ENCODE measurements at places on chromosomes 11 and 22.

DNA sequence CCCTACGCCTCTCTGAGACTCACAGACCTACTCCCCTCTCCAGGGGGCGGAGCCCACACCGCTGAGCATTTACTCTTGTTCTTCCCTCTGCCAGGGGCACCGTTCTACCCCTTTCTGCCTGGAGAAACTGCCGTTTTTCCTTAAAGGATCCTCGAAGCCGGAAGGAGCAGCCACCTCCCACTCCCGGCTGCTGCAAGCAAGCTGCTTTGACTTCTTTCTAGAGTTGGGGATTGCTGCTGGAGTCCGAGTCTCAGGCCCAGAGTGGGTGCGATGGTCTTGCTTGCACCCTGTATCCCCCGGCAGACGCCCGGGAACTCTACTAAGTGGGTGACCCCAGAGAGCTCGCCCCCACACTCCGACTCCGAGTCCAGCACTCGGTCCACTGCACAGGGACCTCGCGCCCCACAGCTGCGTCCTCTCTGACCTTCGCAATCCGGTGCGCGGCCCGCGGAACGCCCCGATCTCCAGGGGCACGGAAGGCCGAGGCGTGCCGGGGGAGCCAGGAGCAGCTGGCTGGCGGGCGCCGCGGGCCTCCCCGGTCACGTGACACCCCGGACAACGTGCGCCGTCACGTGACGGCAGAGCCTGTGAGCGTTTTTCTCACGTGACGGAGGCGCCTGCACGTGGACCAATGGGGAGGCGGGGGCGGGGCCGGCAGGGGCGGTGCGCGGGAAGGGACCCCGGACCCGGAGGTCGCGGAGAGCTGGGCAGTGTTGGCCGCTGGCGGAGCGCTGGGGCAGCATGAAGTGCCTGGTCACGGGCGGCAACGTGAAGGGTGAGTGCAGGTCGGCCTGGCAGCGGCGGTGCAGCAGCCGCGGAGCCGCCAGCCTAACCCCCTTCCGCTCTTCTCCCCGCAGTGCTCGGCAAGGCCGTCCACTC lies at the start of gene RAD9A:
RAD9A (plus strand) TSS at position 683 of the 879 bp plus-strand sequence; CDS start at position 742, 59 bp downstream.
- peak; percentile 99 for DNase-seq

- no peak for DNase-seq
Observed at GRCh38 chr11:85935751-85936150, 80.6 kb downstream of the CCDC83 start.

DNA sequence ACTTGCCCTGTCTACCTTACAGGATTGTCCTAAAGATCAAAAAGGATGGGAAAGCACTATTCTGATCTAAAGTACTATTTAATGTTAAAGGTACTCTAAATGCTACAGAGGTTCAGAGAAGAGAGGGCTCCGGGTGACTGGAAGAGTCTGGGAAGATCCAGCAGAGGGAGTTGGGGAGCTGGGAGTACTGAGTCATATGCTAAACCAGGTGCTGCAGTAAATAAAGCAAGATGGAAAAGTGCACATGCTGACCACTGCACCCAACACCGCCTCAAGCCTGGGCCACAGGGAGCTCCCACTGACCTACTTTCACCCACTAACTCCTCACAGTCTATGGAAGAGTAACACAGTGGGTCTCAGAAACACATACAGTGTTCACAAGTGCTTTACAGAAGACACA lies 49.3 kb downstream of the WT1 start:
- DNase-seq = peak; percentile 71

- no peak for DNase-seq
Observed at GRCh38 chr11:728901-729491, 18.3 kb upstream of the TALDO1 start.

DNA sequence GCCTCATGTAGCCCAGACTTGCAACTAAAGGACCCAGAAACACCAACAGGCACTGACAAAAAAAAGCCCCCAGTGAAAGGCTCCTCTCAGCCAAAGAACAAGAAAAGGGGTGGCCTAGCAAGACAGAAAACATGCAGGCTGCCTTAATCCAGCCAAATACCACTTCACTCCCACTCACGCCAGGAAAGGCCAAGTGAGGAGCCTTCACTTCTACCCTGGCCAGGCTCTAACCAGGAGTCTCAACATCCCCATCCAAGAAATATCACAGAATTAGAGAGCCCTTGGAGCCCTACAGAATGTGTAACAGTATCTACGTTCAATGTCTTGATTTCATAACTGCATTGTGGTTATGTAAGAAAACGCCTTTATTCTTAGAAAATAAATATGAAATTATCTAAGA lies 149.0 kb downstream of the APOL5 start:
- no peak for DNase-seq

- no peak for DNase-seq
Observed at GRCh38 chr11:27991736-27992135, 116.2 kb downstream of the KIF18A start.

DNA sequence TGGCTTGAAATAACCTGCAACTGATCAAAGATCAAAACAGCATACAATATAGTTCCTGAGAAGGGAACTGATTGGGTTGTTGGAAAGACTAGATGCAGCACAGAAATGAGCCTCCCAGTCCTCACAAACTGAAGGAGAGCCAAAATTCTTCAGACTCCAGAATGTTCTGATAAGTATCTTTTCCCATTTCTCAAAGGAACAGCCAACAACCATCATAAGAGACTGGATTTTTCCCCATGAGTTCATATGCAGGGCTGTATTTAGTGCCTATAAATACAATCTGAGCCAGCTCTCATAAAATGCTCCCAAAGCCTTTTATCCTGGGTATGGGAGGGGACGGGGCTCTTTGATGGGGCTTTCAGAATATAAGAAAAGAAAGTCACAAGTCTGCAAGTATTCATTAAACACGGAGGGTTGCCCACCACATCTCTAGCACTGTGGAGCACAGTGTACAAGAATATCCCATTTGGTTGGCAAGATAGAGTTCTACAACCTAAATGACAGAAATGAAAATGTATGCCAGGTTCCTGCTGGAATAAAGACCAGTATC lies 50.7 kb upstream of the LYVE1 start:
- no peak for DNase-seq

GRCh38 chr11:67269401-67270255 lies 3.4 kb downstream of the GRK2 start:
- no peak for DNase-seq

DNA sequence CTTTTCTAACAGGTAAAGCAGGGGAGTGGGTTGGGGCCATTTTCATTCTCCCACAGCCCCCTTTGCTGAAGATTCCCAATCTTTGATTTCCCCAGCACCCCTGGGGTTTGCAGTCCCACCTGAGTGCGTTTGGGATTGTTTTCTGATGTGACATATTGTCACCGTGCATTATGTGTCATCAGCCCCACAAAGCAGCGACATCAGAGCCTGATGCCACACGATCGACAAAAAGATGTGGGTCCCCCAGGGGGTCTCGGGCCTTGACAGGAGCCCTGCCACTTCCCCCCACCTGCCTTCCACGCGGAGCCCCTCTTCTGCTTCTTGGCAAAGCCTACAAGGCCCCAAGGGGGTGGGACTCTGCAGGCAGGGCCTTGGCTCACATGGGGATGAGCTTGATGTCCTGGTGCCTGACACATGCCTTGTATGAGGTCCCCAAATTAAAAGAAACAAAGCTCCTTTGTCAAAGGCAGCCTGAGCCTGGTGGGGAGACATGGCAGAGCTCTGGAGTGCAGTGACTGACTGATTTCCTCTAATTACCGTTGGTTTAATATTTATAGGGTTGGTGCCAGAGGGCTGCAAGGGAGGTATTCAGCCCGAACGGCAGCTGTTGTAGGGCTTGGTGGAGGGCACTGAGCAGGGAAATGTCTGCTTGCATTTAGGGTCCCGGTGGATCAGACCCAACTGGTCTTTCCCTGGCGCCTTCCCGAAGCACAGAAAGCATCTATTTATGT lies 149.2 kb downstream of the MIAT start:
- no peak for DNase-seq

- DNase-seq = no peak
Observed at GRCh38 chr11:77660947-77661346, 23.4 kb upstream of the CLNS1A start.

- peak; percentile 63 for DNase-seq
Observed at GRCh38 chr11:20668844-20669819, at the start of gene NELL1. Gene NELL1 (plus strand): TSS chr11:20669586.

DNA sequence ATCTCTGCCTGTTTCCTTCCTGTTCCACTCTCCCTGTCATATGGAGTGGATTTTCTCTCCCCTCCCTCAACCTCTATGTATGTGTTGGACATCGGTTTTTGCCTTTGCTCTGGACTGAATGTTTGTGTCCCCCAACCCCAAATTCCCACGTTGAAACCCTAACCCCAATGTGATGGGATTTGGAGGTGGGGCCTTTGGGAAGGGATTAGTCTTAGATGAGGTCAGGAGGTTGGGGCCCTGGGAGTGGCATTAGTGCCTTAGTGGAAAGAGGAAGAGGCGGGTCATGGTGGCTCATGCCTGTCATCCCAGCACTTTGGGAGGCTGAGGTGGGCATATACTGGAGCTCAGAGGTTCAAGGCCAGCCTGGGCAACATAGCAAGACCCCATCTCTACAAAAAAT lies 11.6 kb downstream of the TP53AIP1 start:
- no peak for DNase-seq

DNA sequence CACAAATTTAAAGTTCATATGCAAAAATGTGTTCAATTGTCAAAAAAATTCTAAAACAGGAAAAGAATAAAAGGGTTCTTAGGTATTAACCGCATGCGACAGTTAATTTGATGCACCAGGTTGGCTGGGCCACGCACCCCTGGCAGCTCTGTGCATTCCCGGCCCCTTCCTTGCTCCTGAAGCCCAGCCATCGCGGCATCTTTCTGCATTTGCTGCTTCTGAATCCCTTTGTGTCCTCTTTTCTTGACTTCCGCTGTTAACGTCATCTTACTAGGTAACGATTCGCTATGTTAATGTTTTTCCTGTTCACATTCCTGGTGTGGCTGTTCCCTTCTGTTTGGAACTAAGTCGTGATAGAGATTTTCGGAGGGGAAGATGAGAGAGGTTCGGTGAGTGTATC lies 7.9 kb upstream of the KLHDC7B start:
- no peak for DNase-seq

DNA sequence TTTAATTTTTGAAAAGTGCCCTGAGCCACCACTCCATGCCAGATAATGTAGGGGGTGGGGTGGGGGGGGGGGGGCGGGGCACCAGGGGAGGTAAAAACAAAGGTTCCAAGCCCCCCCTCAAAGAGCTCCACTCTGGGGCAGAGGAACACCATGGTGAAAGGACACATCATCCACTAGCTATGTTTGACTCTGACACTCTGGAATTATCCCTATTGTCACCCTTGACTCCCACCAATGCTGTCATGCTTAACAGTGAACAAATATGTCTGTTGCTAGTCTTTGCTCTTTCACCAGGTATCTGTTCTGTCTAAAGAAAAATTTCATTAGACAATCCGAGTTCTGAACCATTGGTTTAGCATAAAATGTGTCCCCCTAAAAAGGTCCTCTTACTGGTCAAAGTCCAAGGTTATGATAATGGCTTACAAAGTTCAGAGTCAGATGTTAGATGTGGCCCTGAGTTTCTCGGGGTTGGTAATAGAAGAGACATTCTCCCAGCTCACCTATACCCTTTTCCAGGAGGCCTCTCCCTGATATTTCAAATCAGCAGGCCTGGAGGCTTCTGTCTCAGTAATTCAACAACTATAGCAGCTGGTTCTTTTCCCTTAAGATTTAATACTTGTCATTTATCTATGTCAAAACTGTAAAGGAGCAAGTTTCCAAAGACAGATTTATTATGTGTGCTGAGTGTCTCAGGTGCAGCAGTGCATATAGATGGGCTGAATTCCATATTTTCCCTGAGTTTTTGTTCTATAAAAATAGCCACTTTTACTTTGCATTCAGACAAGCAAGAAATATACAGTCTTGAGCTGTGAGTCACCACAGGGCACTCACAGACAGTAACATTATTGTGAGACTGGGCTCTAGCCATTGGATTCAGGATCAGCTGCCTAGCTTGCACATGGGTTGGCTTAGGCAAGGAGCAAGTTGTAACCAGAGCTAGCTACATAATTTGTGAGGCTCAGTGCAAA lies 174.1 kb downstream of the CSNK2A3 start:
- peak; percentile 60 for DNase-seq

GRCh38 chr11:130671801-130672700 lies 223.6 kb downstream of the ADAMTS15 start:
- no peak for DNase-seq

GRCh38 chr11:94196363-94196762 lies 67.7 kb downstream of the PANX1 start:
- DNase-seq = no peak

DNA sequence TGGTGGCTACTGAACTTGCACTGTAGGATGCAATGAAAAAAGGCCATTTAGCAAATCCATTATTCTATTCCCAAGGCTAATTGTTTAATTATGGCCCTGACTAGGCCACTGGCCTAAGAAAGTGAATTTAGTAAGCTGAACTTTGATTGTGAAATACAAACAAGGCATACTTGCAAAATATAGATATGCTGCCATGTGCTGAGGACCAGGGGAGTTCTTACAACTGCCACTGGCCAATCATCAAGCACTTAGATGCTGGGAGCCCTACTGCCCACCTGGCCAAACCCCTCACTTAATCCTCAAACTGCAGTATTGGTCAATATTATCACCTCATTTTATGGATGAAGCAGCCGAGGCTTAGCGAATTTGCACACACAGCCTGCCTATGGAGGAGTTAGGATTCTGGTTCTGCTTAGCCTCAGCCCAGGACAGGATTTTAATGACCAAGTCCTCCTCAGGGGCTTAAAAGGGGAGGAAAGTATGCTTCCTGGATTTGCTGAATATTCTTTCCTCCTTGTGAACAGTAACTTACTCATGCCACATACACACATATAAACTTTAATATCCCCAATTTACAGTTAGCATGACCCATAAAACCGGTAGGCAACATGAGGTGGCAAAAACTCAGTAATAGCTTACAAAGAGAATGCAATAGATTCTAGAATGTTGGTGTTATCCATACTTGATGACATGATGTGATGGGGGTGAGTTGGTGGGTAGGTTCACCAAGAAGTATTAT lies 39.3 kb downstream of the CD44 start:
- DNase-seq = no peak

- DNase-seq = no peak
Observed at GRCh38 chr11:15589070-15589626, 474.4 kb downstream of the INSC start.

- peak; percentile 89 for DNase-seq
Observed at GRCh38 chr22:46798366-46799350, 36.2 kb downstream of the TBC1D22A start.

DNA sequence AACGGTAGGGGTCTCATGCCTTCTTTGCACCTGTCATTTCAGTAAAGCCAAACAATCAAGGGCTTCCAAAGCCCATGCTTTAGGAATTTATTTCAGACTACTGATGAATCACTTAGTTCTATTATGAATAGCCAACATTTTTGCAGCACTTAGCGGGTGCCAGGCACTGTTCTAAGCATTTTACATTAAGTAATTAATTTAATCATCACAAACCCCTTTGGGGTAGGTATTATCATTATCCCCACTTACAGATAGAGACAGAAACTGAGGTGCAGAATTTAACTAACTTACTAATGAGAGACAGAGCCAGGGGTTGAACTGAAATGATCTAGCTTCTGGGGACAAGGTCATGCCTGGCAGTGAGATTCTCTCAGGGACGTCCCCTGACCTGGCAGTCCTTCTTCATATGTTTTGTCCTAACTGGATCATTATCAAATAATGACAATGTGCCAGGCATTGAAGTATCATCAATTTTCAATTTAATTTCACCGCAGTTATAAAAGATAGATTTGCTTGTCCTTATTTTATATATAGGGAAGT lies 31.7 kb upstream of the NAV2 start:
- no peak for DNase-seq

All from iPS-NIHi11 (cell line).